ENCODE measurements at places on chromosomes 7 and 10. TPM values are rescaled to one million over a fixed set of nuclear protein-coding genes. Genes with fewer than 3 reads are reported as not detected.

- H3K27ac ChIP-seq, result no peak overlapping the region
- H3K4me1 ChIP-seq, result no peaks in the 10 kb centered on the region
- no peaks in the 10 kb centered on the region for H3K27me3 ChIP-seq
- H3K4me3 ChIP-seq, result no peak overlapping the region
- H3K36me3 ChIP-seq, result no peaks in the 10 kb centered on the region
Observed at GRCh38 chr7:690478-691360, 35.8 kb upstream of the DNAAF5 start.

DNA sequence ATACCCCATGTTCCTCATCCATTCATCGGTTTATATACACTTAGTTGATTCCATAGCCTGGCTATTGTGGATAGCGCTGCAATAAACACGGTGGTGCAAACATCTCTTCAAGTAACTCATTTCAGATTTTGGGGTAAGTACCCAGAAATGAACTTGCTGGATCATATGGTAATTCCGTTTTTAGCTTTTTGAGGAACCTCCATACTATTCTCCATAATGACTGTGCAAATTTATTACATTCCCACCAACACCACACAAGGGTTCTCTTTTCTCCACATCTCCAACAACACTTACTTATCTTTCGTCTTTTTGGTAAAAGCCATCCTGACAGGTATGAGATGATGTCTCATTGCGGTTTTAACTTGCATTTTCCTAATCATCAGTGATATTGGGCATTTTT, 3.7 kb downstream of the NPFFR1 start:
- H3K27me3 ChIP-seq, result peaks cover 48% of the 10 kb centered on the region
- H3K36me3 ChIP-seq, result no peaks in the 10 kb centered on the region
- no peak overlapping the region for H3K4me3 ChIP-seq

DNA sequence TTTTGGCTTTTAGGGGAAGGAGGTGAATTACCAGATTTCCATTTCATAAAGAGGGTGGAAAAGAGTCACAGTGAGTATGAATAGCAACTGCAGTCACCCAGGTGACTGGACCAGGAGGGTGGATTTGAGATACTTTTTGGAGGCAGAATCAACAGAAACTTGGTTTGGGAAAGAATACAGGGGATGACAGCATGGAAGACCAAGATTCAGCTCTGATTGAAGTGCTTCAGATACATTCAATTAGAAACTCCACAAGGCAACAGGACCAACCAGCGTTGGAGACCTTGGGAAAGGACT, 83.0 kb downstream of the SGMS1 start:
- no peak overlapping the region for H3K27ac ChIP-seq
- H3K36me3 ChIP-seq, result no peaks in the 10 kb centered on the region
- DNase-seq, result no peak
- no peak overlapping the region for H3K4me3 ChIP-seq

GRCh38 chr10:97738616-97739015, 1.7 kb downstream of the ZFYVE27 start:
- H3K27me3 ChIP-seq, result no peaks in the 10 kb centered on the region
- H3K36me3 ChIP-seq, result peaks cover 45% of the 10 kb centered on the region
- DNase-seq, result no peak
- no peak overlapping the region for H3K4me3 ChIP-seq

- H3K4me3 ChIP-seq, result no peak overlapping the region
- no peaks in the 10 kb centered on the region for H3K4me1 ChIP-seq
- H3K27me3 ChIP-seq, result no peaks in the 10 kb centered on the region
- no peak overlapping the region for H3K27ac ChIP-seq
- no peak for DNase-seq
- H3K36me3 ChIP-seq, result no peaks in the 10 kb centered on the region
Observed at GRCh38 chr7:118110178-118110925, 73.6 kb upstream of the LSM8 start.

- no peaks in the 10 kb centered on the region for H3K27me3 ChIP-seq
- H3K4me1 ChIP-seq, result peaks cover 22% of the 10 kb centered on the region
- no peak overlapping the region for H3K4me3 ChIP-seq
- DNase-seq, result no peak
Observed at GRCh38 chr10:71232089-71232998, 20.0 kb downstream of the UNC5B start.

- no peaks in the 10 kb centered on the region for H3K4me1 ChIP-seq
- no peak overlapping the region for H3K4me3 ChIP-seq
- no peak for DNase-seq
- no peak overlapping the region for H3K27ac ChIP-seq
- H3K27me3 ChIP-seq, result no peaks in the 10 kb centered on the region
Observed at GRCh38 chr7:15932318-15932717, 245.8 kb upstream of the MEOX2 start.

DNA sequence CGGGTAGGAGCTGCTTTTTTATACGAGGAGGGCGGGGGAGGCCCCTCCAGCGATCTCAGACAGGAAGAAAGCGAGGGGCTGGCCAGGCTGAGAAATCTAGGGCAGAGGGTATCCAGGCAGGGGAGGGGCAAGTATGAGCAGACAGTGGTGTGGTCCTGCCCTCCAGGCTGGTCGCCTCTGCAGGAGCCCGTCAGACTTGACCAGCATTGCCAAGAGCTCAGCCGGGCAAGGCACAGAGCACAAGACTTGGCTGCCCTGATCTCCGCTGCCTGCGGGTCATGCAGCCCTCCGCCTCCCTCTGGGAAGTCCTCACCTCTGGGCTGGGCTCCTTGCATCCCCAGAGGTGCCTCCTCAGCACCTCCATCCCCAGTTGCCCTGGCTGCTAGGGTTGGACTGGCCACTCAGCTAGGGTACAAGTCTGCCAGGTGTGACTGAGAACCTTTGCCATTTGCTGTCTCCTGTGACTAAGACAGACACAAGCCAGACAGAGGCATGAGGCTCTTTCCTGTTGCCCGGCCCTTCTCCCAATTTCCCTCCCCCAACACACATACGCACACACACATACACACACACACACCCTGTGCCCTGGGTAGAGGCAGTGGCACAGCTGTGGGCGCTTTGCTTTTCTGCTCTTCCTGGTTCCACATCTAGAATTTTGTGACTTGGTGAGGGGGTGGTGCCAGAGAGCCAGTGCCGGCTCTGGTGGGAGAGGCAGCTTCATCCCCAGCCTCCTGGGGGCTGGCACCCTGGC, 59.1 kb upstream of the PPIF start:
- no peak overlapping the region for H3K27ac ChIP-seq
- no peak overlapping the region for H3K4me3 ChIP-seq
- no peaks in the 10 kb centered on the region for H3K27me3 ChIP-seq
- DNase-seq, result no peak

GRCh38 chr7:2666155-2666554, 21.8 kb upstream of the AMZ1 start:
- H3K4me1 ChIP-seq, result peaks cover 12% of the 10 kb centered on the region
- no peak overlapping the region for H3K27ac ChIP-seq
- no peak for DNase-seq
- H3K36me3 ChIP-seq, result peaks cover 21% of the 10 kb centered on the region

- peaks cover 54% of the 10 kb centered on the region for H3K4me1 ChIP-seq
- H3K4me3 ChIP-seq, result no peak overlapping the region
- H3K36me3 ChIP-seq, result peaks cover 31% of the 10 kb centered on the region
- no peak overlapping the region for H3K27ac ChIP-seq
- H3K27me3 ChIP-seq, result no peaks in the 10 kb centered on the region
Observed at GRCh38 chr10:44968091-44968490, 8.5 kb downstream of the RASSF4 start.

- DNase-seq, result no peak
- no peaks in the 10 kb centered on the region for H3K36me3 ChIP-seq
- H3K4me1 ChIP-seq, result no peaks in the 10 kb centered on the region
- no peak overlapping the region for H3K4me3 ChIP-seq
- H3K27me3 ChIP-seq, result peaks cover 16% of the 10 kb centered on the region
Observed at GRCh38 chr10:96441322-96441885, 72.3 kb downstream of the TLL2 start.

DNA sequence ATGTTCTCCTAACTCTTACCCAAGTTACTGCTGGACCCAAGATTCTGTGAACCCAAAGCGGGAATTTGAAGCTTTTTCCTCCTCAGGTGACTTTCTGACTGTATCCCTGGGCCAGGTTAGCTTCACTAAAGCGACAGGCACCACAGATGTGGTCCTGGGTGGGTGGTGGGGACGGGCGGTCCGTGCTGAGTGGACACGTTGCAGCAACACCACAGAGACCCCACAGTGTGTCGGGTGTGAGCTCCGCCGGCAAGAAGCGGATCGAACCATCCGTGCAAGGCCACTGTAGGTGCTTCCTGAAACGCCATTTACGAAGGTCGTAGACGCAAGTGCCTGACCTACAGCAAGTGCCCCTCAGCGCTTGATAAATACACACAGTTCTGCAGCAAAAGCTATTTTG, 325.9 kb downstream of the ADARB2 start:
- H3K27me3 ChIP-seq, result peaks cover 16% of the 10 kb centered on the region
- peak; percentile 28 for DNase-seq
- H3K36me3 ChIP-seq, result no peaks in the 10 kb centered on the region
- no peak overlapping the region for H3K27ac ChIP-seq
- H3K4me1 ChIP-seq, result no peaks in the 10 kb centered on the region
- H3K4me3 ChIP-seq, result no peak overlapping the region

DNA sequence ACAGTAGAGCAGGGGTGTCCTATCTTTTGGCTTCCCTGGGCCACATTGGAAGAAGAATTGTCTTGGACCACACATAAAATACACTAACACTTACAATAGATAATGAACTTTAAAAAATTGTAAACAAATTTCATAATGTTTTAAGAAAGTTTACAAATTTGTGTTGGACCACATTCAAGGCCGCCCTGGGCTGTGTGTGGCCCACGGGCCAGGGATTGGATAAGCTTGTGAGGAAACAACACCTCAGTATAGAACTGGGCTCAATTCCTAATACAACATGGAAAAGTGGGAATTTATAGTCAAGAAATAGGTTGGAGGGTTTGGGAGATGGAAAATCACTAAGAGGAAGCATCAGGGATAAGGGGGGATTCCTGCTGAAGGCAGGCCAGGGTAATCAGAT, 17.7 kb downstream of the ZNF277 start:
- no peaks in the 10 kb centered on the region for H3K36me3 ChIP-seq
- H3K4me3 ChIP-seq, result no peak overlapping the region
- no peak for DNase-seq
- H3K27ac ChIP-seq, result no peak overlapping the region
- peaks cover 3% of the 10 kb centered on the region for H3K4me1 ChIP-seq

GRCh38 chr10:116312548-116312947, 11.7 kb upstream of the CCDC172 start:
- H3K4me3 ChIP-seq, result no peak overlapping the region
- H3K36me3 ChIP-seq, result no peaks in the 10 kb centered on the region
- DNase-seq, result no peak
- H3K27ac ChIP-seq, result no peak overlapping the region
- no peaks in the 10 kb centered on the region for H3K4me1 ChIP-seq

GRCh38 chr7:86981127-86981526, 78.3 kb downstream of the ELAPOR2 start:
- no peaks in the 10 kb centered on the region for H3K36me3 ChIP-seq
- no peak overlapping the region for H3K27ac ChIP-seq
- DNase-seq, result no peak
- no peaks in the 10 kb centered on the region for H3K4me1 ChIP-seq

GRCh38 chr10:17412323-17412722, 42.1 kb downstream of the ST8SIA6 start:
- H3K27me3 ChIP-seq, result peaks cover 8% of the 10 kb centered on the region
- H3K27ac ChIP-seq, result no peak overlapping the region

DNA sequence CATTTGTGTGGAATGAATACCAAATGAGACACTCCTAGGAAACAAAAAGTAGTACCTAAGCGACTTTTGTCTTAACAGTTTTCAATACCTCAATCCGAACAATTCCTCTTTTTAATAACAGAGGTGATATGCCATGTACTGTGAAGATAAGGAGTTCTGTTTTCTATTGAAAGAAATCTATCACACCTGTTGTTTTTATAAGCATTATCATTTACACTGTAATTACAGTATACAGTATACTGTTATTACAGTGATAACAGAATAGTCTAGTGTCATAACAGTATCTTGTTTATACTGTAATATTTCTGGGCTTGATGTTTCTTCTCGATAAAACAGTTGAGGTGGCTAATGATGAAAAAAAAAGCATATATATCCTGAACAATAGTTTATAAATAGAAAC, 9.4 kb upstream of the RHOBTB1 start:
- H3K36me3 ChIP-seq, result no peaks in the 10 kb centered on the region
- no peak overlapping the region for H3K4me3 ChIP-seq
- H3K4me1 ChIP-seq, result peaks cover 36% of the 10 kb centered on the region
- DNase-seq, result no peak
- H3K27me3 ChIP-seq, result no peaks in the 10 kb centered on the region

GRCh38 chr10:101367569-101368453, 13.8 kb downstream of the BTRC start:
- peaks cover 32% of the 10 kb centered on the region for H3K4me1 ChIP-seq
- peaks cover 4% of the 10 kb centered on the region for H3K36me3 ChIP-seq
- H3K27me3 ChIP-seq, result no peaks in the 10 kb centered on the region
- no peak overlapping the region for H3K4me3 ChIP-seq
- H3K27ac ChIP-seq, result peak overlapping the region; percentile 57
- peak; percentile 83 for DNase-seq

NPC1L1 gene
- total RNA-seq, result not detected

ARF5 gene
- total RNA-seq, result 169 TPM

TMEM213 gene
- not detected for total RNA-seq

EBLN1 gene
- total RNA-seq, result not detected

MYOZ1 gene
- not detected for total RNA-seq

FAM25G gene
- total RNA-seq, result not detected

SDK1 gene
- total RNA-seq, result 8.7 TPM

TMED4 gene
- total RNA-seq, result 164 TPM

FAM237B gene
- not detected for total RNA-seq

STN1 gene
- 27.4 TPM for total RNA-seq

DKK1 gene
- total RNA-seq, result 46.2 TPM
